Activated naive CD4-positive, alpha-beta T cell (primary cell): ENCODE measurements at places on chromosomes 5 and 9.

- DNase-seq: no peak
Observed at GRCh38 chr5:170601619-170602018, 97.8 kb downstream of the KCNIP1 start.

GRCh38 chr5:128513806-128514205 is 24.2 kb downstream of the FBN2 start:
- DNase-seq: no peak

DNA sequence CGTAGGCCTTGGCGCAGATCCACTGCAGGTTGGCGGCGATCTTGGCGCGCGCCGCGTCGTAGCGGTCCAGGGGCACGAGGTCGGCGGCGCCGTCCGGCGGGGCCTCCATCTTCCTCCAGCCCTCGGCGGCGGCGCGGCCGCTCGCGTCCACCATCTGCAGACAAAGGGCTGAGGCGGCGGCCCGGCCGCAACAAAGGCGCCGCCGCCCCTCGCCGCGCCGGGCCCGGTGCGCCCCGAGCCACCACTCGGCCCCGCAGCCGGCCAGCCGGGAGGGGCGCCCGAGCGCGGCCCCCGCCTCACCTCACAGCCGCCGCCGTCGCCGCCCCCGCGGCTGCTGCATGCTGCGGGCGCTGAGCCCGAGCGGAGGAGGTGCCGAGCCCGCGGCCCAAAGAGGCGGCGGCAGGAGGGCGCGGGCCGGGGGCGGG is 328 bp downstream of the CAMSAP1 start:
- DNase-seq: no peak

- DNase-seq: no peak
Observed at GRCh38 chr5:125411744-125412560, 665.5 kb upstream of the ZNF608 start.

GRCh38 chr5:96794757-96795156 is 13.0 kb downstream of the ERAP1 start:
- peak; percentile 2 for DNase-seq

DNA sequence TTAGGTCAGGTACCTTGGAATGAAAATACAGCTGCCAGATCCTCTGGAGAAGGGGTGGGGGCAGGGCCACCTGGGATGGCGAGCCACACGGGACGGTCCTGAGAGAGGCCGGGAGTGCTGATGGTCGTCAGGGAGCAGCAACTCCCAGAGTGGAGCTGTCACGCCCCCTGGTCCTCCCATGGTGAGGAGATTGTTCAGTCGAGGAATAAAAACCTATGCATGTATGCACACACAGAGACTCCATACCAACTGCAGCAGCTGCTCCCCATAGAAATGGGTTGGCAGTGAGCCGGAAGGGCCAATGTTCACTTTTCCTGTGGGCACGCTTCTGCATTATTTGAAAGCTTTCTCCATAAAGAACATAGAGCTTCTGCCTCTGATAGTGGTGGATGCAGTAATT is 45.2 kb upstream of the SEMA4D start:
- no peak for DNase-seq

DNA sequence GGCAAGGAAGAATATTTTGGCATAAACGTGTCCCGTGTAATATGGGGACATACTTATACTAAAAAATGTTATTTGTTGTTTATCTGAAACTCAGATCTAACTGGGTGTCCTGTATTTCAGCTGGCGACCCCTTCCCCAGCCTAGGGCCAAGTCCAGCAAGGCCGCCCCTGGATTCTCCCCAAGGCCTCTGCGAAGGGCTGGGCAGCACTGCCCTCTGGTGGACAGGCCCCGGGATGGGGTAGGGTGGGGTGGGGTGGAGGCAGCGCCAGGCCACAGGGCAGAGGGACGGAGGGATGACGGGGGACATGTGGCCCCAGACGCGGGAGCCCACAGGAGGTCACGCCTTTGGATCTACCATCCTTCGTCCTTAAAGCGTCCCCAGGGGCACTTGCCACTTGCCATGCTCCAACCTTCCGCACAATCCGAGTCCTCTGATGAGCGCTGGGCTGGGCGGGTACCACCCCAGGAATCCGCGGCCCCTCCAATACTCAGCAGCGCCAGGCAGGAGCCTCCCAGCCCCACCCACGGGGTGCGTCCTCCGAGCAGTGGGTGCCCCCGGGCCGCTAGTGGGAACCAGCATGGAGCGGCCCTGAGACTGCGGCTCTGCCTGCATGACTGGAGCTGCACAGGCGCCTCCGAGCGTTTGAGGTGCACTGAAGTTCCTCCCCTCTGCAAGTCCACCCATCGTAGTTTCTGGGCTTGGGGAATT is 7.1 kb upstream of the AGPAT2 start:
- DNase-seq: no peak

DNA sequence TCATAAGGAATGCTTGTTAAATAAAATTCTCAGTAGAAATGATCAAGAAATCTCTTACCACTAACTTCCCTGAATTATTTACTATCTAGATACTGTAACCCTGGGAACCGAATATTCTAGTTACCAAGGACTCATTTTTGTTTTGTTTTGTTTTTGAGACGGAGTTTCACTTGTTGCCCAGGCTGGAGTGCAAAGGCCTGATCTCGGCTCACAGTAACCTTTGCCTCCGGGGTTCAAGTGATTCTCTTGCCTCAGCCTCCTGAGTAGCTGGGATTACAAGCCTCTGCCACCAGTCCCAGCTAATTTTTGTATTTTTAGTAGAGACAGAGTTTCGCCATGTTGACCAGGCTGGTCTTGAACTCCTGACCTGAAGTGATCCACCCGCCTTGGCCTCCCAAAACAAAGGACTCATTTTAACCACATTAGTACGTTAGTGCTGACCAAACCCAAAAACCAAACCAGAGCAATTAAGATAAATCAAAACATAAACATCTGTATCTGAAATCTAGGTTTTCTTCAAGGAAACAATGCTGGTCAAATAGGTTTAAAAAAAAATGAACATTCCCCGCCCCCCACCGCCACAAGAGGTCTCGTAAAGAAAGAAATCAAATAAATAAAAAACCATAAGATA is 3.7 kb downstream of the TXN start:
- DNase-seq: no peak

GRCh38 chr9:113687107-113687679 is 188.9 kb upstream of the ZNF618 start:
- DNase-seq: no peak

GRCh38 chr5:116577064-116577788 is 2.6 kb upstream of the SEMA6A start:
- no peak for DNase-seq

- DNase-seq: no peak
Observed at GRCh38 chr5:14444161-14444560, 137.4 kb upstream of the OTULINL start.

- no peak for DNase-seq
Observed at GRCh38 chr9:125271081-125271480, 9.5 kb downstream of the GAPVD1 start.

DNA sequence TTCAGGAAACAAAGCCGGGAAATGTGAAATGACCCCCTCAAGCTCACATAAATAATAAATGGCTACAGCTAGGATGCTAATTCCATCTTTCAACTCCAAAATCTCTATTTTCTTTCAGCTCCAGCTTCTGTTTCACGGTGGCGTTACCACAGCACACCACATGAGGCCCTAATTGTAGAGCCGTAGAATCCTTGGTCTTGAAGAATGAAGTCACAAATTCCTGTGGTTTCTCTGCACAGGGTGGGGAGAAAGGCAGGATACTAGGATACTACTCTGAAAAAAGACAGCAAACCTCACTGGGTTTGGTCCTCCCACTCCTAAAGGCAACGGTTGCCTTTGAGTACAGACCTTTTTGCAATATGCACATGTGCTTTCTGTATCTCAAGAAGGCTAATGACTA is 13.9 kb upstream of the RARS1 start:
- DNase-seq: no peak

DNA sequence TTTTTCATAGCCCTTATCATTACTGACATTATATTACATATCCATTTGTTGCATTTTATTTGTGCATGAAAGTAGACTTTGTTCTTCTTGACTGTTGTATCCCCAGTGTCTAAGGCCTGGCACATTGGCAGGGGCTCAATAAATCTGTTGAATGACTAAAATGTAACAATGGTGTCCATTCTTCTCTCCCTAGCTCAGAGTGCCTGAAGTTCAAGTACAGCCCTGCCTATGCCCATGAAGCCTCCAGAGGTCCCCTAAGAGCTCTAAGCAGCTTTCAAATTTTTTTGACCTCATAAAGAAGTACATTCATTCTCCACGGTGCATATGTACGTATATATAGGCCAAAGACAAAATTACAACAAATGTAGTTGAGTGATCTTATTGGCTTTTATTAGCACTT is 4.2 kb upstream of the BSPRY start:
- no peak for DNase-seq
